GM12878 (cell line): ENCODE measurements at places on chromosomes 1 and 21. TPM values are rescaled to one million over a fixed set of nuclear protein-coding genes. Genes with fewer than 3 reads are reported as not detected.

LCE1E gene
- total RNA-seq, result 1.0 and 3.7 TPM in 2 replicates

PPP1R12B gene
- total RNA-seq, result 5.3 and 6.4 TPM in 2 replicates

- no peaks in the 10 kb centered on the region for H3K36me3 ChIP-seq
- H3K27me3 ChIP-seq, result no peaks in the 10 kb centered on the region; the same call in 1 of the 2 replicates
- no peaks in the 10 kb centered on the region for H3K4me1 ChIP-seq
- H3K4me3 ChIP-seq, result no peak overlapping the region
- H3K27ac ChIP-seq, result no peak overlapping the region
Observed at GRCh38 chr1:177646757-177647730, 322.8 kb downstream of the SEC16B start.

ZNF648 gene
- total RNA-seq, result not detected in 2 replicates

MRAP gene
- not detected in 2 replicates for total RNA-seq

- H3K4me3 ChIP-seq, result no peak overlapping the region
- no peak overlapping the region for H3K27ac ChIP-seq
- H3K4me1 ChIP-seq, result no peaks in the 10 kb centered on the region
- H3K36me3 ChIP-seq, result no peaks in the 10 kb centered on the region
- no peak for DNase-seq
Observed at GRCh38 chr21:39641827-39642450, 29.2 kb downstream of the B3GALT5 start.

SPRR3 gene
- not detected in 2 replicates for total RNA-seq

ANKRD35 gene
- 0.08 TPM in 1 of 2 replicates, not detected in the other for total RNA-seq

DNA sequence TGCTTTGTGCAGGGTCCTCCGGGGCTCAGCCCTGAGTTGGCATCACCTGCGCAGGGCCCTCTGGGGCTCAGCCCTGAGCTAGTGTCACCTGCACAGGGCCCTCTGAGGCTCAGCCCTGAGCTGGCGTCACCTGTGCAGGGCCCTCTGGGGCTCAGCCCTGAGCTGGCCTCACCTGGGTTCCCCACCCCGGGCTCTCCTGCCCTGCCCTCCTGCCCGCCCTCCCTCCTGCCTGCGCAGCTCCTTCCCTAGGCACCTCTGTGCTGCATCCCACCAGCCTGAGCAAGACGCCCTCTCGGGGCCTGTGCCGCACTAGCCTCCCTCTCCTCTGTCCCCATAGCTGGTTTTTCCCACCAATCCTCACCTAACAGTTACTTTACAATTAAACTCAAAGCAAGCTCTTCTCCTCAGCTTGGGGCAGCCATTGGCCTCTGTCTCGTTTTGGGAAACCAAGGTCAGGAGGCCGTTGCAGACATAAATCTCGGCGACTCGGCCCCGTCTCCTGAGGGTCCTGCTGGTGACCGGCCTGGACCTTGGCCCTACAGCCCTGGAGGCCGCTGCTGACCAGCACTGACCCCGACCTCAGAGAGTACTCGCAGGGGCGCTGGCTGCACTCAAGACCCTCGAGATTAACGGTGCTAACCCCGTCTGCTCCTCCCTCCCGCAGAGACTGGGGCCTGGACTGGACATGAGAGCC, 22.7 kb downstream of the COL6A1 start:
- H3K27me3 ChIP-seq, result no peaks in the 10 kb centered on the region
- H3K36me3 ChIP-seq, result no peaks in the 10 kb centered on the region
- no peak overlapping the region for H3K4me3 ChIP-seq

DNA sequence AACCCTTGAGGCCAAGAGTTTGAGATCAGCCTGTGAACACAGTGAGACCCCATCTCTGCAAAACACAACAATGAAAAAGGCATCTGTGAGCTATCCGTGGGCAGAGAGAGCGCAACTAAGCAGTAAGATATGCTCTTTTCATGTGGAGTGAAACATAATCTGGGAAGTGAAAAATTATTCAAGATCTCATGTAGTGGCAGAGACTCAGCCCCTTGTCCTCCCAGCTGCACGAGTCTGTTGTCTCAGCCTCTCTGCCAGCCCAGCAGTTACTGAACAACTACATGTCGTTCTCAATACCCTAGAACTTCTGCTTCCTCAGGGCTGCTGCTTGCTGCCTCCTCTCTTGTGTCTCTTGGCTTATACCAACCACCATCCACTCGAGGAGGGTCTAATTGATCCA, 61.3 kb upstream of the WDR26 start:
- DNase-seq, result no peak
- H3K4me3 ChIP-seq, result no peak overlapping the region
- no peaks in the 10 kb centered on the region for H3K36me3 ChIP-seq
- no peak overlapping the region for H3K27ac ChIP-seq

ATP6V1G3 gene
- not detected in 2 replicates for total RNA-seq

- no peak for DNase-seq
- H3K4me3 ChIP-seq, result 0 out of 2 replicates have a peak overlapping the region, but pooled peaks have one; percentile 47
Observed at GRCh38 chr21:44846485-44847260, 26.8 kb downstream of the PTTG1IP start.

CYP4Z1 gene
- total RNA-seq, result not detected in 2 replicates

GRCh38 chr1:67761091-67761490, 72.2 kb downstream of the GNG12 start:
- no peaks in the 10 kb centered on the region for H3K36me3 ChIP-seq
- H3K4me3 ChIP-seq, result no peak overlapping the region
- no peak for DNase-seq
- H3K27ac ChIP-seq, result no peak overlapping the region
- H3K4me1 ChIP-seq, result peaks cover 9% of the 10 kb centered on the region
- H3K27me3 ChIP-seq, result peaks cover 3% of the 10 kb centered on the region; the same call in 1 of the 2 replicates

DNA sequence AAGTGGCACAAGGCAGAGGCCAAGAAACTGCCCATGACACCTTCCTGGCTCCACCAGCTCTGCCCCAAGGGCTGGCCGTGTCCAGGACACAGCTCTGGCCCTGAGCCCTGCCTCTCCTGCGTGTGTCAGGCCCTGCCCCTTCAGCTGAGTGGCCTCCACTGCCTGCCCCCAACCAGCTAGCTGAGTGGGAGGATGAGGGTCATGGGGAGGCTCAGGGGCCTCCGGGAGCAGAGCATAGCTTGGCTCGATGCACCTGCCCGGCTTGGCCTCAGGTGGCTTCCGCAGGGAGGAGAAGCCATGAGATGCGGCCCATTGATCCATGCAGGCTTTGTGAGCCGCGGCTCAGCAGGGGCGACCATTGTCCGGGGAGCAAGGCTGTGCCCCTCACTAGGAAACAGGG, 108.7 kb upstream of the TTC34 start:
- no peaks in the 10 kb centered on the region for H3K27me3 ChIP-seq
- no peak overlapping the region for H3K4me3 ChIP-seq
- no peaks in the 10 kb centered on the region for H3K36me3 ChIP-seq
- H3K4me1 ChIP-seq, result no peaks in the 10 kb centered on the region

- DNase-seq, result peak; percentile 55
- H3K27me3 ChIP-seq, result no peaks in the 10 kb centered on the region; the same call in 1 of the 2 replicates
- peak overlapping the region; percentile 49; the same call in 1 of the 2 replicates for H3K4me3 ChIP-seq
Observed at GRCh38 chr1:52139817-52140540, 1.9 kb upstream of the ZFYVE9 start.

GRCh38 chr1:58047265-58047858, 499.2 kb downstream of the OMA1 start:
- no peaks in the 10 kb centered on the region for H3K27me3 ChIP-seq
- no peak overlapping the region for H3K4me3 ChIP-seq
- H3K4me1 ChIP-seq, result no peaks in the 10 kb centered on the region
- H3K27ac ChIP-seq, result no peak overlapping the region

DNA sequence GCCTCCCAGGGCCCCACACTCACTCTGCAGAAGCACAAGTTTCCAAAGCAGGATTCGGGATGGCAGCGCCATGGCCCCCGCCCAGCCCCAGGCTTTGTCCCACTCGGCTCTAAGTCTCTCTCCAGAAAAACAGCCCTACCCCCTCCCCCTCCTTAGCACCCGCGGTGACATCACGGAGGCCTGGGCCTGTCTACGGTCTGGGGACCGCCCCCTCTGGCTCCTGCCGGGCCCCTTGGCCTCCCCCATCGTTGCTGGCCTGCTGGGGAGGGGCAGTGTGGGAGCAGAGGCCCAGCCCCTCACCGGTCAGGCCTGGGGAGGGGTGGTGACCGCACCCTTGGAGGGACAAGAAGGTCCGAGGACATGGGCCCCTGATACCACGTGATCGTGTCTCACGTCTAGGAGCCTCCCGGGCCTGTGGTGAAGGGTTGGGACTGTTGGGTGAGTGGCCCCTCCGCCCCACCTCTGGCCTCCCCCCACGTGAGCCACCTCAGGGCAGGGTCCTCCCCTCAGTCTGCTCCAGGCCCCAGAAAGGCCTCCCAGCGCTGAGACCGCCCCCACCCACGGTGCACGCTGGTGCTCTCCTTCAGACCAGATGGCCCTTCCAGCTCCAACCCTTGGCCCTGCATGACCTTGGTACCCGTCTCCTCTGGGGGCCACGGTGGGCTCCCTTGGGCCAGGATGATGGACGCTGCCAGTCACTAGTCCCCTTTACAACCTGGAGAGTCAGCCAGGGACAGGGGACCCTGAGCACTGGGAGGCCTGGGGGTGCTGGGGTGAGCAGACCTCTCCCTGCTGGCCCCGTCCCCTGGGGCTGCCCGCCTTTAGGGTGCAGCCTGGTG, at the start of gene MXRA8:
Gene MXRA8 (minus strand): TSS at position 123 of the 839 bp plus-strand sequence. CDS start 51 bp downstream, at position 72.
- peaks cover 5% of the 10 kb centered on the region for H3K4me1 ChIP-seq
- no peak for DNase-seq
- H3K4me3 ChIP-seq, result no peak within 1 kb of the TSS
- H3K27ac ChIP-seq, result no peak within 1 kb of the TSS
- no peaks in the 10 kb centered on the region; the same call in 1 of the 2 replicates for H3K27me3 ChIP-seq

DNA sequence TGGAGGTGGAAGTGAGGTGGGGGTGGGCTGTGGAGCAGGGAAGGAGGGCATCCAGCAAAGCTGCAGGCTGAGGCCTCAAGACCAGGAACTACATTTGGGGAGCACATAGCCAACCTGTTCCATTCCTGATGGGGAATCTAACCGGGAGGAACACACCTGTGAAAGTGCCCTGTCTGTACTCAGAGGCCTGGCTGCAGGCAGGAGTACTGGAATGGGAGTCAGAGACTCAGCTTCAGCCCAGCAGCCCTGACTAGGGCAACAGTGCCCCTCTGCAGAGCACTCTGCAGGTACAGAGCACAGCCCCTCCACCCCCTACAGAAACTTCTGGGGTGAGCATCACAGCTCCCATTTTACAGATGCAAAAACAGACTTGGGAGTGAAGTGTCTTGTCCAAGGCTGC, 126.4 kb downstream of the DMRTB1 start:
- no peak overlapping the region for H3K4me3 ChIP-seq
- H3K36me3 ChIP-seq, result no peaks in the 10 kb centered on the region
- H3K27me3 ChIP-seq, result peaks cover 3% of the 10 kb centered on the region; the same call in 1 of the 2 replicates
- no peaks in the 10 kb centered on the region for H3K4me1 ChIP-seq

GRCh38 chr1:50348449-50349241, 74.6 kb downstream of the DMRTA2 start:
- no peak overlapping the region for H3K4me3 ChIP-seq
- no peaks in the 10 kb centered on the region for H3K36me3 ChIP-seq
- H3K27ac ChIP-seq, result no peak overlapping the region

DNA sequence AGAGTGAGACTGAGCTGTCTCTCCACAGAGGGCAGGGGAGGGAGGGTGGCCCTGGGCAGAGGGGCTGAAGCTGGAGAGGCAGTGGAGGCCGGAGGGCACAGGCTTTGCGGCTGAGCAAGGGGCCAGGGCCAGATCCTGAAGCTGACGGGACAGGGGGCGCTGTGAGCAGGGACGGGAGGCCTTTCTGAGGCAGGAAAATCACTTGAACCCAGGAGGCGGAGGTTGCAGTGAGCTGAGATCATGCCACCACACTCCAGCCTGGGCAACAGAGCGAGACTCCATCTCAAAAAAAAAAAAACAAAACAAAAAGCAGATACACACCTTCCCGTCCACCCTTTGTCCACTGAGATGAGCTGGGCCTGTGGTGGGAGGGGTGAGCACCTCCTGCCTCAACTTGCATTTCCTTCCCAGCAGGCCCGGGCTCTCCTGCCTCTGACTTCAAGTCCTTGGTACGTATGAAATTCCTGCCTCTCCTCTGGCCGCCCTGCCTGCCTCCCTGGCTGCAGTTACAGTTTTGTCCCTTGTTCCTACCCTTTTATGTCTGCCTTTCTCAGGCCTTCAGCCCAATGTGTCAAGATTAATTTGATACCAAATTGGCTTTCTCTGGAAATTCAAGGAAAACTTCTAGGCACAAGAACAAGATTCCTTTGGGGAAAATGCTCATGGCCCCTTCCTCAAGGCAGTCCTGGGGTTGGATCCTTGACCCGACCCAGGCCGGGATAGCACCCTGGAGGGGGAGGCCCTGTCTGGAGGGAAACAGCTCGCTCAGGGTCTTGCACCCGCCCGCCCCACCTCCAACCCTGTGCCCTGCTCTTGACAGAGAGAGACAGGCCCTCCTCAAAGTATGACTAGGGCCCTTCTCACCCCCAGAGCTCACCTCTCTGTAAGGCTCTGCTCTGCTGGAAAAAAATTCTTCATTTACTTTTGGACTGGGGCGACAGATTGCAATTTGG, 11.2 kb upstream of the ADAMTSL4 start:
- H3K36me3 ChIP-seq, result no peaks in the 10 kb centered on the region
- no peaks in the 10 kb centered on the region for H3K4me1 ChIP-seq
- no peak overlapping the region for H3K4me3 ChIP-seq
- H3K27me3 ChIP-seq, result no peaks in the 10 kb centered on the region
- DNase-seq, result no peak
- no peak overlapping the region for H3K27ac ChIP-seq

GRCh38 chr1:109632671-109633346, 13.2 kb downstream of the AMPD2 start:
- no peak overlapping the region for H3K27ac ChIP-seq
- DNase-seq, result no peak
- H3K4me1 ChIP-seq, result peaks cover 14% of the 10 kb centered on the region
- H3K27me3 ChIP-seq, result no peaks in the 10 kb centered on the region
- H3K4me3 ChIP-seq, result no peak overlapping the region

DNA sequence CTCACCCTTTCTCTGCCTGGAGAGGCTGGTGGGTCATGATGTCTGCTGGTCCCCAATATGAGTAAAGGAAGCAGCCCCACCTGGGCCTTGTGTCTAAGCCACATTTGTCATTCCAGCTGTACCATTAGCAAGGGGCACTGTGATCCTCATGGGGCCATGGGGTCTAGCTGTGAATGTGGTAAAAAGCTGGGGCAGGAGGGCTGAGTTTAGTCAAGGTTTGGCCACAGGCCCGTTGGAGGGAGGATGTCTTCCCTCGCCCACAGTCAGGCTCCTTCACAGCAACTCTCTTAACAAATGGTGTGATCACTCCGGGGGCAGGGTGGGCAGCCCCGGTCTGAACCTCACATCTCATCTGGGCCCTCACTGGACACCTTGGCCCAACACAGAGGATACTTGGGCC, 115.4 kb downstream of the DMRTB1 start:
- H3K27me3 ChIP-seq, result peaks cover 3% of the 10 kb centered on the region
- H3K4me3 ChIP-seq, result no peak overlapping the region
- no peaks in the 10 kb centered on the region for H3K4me1 ChIP-seq
- no peak for DNase-seq
- H3K36me3 ChIP-seq, result no peaks in the 10 kb centered on the region

DNA sequence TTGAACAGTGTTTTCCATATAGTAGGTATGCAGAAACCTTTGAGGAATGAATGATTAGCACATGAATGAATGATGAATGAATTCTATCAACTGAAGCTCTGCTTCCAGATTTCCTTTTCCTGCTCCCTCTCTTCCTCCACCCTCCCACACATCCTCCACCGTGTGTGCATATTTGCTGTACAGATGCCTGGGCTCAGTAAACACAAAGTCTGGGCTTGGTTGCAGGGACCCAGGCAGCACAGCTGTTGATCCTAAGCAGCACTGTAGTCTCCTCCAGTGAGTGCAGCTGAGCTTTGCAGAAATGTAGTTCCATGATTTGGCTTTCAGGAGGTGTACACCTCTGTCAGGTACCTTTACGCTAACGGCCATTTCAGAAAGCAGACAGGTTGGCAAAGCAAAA, 611.7 kb downstream of the NUF2 start:
- DNase-seq, result no peak
- H3K4me1 ChIP-seq, result no peaks in the 10 kb centered on the region
- no peak overlapping the region for H3K27ac ChIP-seq
- H3K27me3 ChIP-seq, result no peaks in the 10 kb centered on the region
- no peaks in the 10 kb centered on the region for H3K36me3 ChIP-seq
